ENCODE measurements at places on chromosomes 1 and 21.

DNA sequence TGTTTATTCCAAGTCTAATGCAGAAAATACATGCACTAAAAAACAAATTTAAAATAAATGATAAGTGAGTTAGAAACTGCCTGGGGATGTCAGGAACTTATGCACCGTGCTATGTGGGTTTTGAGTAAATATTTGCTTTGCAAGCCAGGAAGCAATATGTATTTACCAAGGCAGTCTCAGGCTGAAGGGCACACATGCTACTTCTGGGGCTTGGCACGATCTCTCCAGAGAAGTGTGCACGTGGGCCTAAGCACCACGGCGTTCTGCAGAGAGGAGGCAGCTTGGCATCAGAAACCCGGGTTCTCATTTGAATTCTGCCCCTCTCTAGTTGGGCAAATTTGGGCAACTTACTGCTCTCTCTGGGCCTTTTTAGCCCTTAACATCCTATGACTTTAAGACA is 72.6 kb upstream of the ROR1 start:
- no peak for DNase-seq

DNA sequence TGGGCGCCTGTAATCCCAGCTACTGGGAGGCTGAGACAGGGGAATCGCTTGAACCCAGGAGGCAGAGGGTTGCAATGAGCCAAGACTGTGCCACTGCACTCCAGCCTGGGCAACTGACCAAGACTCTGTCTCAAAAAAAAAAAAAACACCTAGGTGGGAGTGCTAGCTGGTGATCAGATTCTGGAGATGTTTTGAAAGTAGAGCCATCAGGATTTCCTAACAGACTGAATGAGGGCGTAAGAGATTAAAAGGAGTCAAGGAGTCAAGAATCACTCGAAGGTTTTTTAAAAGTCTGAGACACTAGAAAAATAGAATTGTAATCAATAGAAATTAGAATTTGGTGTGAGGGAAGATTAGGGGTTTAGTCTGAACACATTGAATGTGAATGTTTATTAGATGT is 73.8 kb downstream of the HSF2BP start:
- no peak for DNase-seq

DNA sequence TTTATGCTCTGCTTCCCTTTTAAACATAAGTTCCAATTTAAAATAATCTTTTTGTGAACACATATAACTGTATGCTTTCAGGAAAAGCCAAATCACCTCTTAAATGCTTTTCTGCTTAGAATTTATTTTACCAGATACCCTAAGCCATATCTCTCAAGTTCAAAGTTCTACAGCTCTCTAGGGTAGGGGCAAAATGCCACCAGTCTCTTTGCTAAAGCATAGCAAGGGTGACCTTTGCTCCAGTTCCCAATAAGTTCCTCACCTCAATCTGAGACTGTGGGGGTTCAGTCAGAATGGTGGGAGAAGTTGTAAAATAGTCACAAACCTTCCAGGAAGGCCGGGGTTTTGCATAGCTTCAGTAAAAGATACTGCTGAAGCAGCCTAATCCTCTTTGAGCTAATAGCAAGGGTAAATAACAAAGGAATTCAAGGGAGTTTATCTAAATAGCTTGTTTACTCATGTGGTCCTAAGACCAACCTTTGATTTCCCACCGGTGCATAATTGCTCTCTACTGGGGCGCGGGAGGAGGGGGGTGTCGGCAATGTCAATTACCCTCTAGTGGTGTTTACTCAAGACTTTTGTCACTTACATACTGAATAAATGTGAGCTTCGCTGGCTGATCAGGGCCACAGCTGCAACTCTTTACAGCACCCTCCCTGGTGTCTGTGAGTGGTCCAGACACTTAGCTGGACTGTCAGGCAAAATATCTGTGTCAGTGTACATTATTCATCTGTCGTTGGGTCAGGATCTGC is 1376.2 kb downstream of the NCAM2 start:
- DNase-seq = no peak

GRCh38 chr1:6426277-6426971 is 1.8 kb downstream of the ESPN start:
- no peak for DNase-seq

- DNase-seq = no peak
Observed at GRCh38 chr1:77994117-77994705, 10.5 kb upstream of the DNAJB4 start.
